A375 (cell line): ENCODE measurements at places on chromosomes 2 and 18. TPM values are rescaled to one million over a fixed set of nuclear protein-coding genes. Genes with fewer than 3 reads are reported as not detected.

Gene MAP2
- 2.9 and 3.5 TPM in 2 replicates for total RNA-seq

Gene REG1B
- not detected in 2 replicates for total RNA-seq

Gene EMILIN2
- total RNA-seq = 23.2 and 28.2 TPM in 2 replicates

Gene RNF181
- 137 and 156 TPM in 2 replicates for total RNA-seq

Gene NPPC
- 0.50 and 2.9 TPM in 2 replicates for total RNA-seq

Gene TMEM185B
- total RNA-seq = 24.0 and 28.0 TPM in 2 replicates
